GM19239 (cell line): ENCODE measurements at places on chromosomes 4 and X.

DNA sequence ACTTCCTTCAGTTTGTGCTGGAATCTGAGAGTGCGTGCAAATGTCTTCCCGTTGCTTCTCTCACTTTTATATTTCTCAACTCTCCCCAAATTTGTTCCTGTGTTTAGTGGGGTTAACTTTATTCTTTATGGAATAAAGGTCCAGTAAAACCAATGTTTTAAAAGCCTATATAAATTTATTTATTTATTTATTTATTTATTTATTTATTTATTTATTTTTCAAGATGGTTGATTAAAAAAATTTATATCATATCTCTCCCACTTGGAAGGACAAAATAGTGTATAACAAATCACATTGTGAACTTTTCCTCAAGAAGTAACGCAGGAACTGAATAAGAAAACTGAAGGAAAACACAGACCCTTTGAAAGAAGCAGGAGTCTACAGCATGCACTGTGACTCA lies 95.3 kb upstream of the ITM2A start:
- no peak for DNase-seq

GRCh38 chr4:177802162-177802561 lies 359.9 kb upstream of the AGA start:
- no peak for DNase-seq

- no peak for DNase-seq
Observed at GRCh38 chrX:50100188-50100587, 100.6 kb downstream of the AKAP4 start.

DNA sequence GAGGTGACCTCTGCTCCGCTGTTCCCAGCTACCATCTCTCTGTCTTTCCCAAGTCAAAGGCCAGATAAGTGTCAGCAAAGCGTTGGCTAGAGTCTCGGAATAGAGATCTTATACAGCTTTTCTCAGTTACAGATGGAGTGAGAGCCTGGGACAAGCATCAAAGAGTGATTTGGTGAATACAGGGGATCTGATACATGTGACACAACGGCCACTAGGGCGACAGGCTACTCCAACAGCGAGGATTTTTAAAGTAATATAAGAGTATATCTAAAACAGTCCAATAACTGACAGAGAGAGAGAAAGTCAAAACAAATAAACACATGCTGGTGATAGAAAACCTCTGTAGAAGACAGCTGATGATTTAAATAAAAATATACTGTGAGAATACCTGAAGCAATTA lies 433.1 kb upstream of the SMIM31 start:
- no peak for DNase-seq

DNA sequence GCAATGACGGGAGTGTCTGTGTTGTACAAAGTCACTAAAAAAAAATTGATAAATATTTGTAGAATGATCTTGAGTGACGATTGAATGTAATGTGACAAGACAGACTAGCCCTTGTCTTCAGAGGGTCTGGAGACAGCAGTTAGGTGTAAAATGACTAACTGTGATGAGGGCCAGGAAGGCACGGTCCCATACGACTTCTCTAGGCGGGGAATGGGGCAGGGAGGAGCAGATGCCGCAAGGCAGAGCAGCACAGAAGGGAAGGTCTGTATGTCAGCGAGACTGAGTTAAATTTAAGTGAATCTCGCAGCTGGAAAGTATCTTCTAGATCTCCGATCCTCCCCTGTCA lies 405 bp downstream of the CENPE start:
- no peak for DNase-seq

- no peak for DNase-seq
Observed at GRCh38 chr4:176107695-176108094, 42.1 kb downstream of the WDR17 start.

DNA sequence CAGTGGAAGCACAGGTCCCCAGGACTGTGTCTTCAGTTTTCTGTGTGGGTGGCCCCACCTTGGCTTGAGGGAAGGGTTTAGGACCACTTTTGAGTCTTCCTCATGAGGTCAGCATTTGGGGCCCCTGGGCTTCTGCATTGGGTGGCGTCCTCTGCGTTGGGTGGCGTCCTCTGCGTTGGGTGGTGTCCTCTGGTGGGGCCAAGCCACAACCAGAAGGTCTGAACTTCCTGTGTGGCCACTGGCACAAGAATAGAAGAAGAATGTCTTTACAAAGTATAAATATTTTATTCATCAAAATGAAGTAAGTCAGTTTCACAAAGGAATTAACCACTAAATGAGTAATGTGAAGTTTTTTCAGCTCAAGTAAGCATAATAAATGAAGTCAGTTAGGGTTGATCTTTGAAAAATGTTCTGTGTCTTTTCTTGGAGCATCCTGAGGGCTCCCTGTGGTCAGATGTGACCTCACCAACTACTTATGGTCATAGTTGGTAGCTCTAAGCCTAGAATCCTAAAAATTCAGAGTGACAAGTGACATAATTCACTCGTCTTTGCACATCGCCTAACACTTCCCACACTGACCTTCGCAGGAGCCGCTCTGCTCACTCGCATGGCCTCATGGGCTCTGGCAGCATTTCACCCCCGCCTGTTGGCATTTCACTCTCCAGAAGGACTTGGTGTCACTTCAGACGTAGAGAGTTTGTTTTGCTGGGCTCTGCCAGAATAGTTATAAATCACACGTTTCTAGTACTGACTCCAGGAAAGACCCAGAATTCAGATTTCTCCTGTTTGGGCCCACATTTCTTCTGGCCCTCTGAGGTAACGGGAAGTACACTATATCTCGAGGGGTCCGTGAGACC lies 39.0 kb upstream of the HGFAC start:
- DNase-seq, result no peak

- DNase-seq, result no peak
Observed at GRCh38 chr4:5799406-5799805, 88.4 kb downstream of the EVC start.

GRCh38 chr4:17480210-17480927 lies 31.5 kb downstream of the QDPR start:
- DNase-seq, result no peak

DNA sequence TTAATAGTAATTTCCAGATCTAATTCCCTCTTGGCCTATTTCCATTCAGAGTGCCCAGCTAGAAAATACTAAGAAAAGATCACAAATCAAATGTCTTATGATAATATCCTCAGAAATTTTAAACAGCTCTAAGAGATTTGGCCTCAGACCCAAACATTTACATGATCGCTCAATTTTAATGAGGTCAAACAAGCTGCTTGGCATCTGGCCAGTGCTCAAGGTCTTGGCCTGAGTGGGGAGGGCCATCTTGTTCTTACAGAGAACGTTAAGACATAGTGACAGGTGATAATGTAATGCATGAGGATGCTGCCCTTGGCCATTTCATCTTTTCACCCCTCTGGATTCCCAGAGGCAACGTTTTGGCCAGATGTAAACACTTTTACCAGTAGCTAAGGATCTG lies 159.2 kb upstream of the SLC7A11 start:
- DNase-seq, result no peak

GRCh38 chr4:80229590-80229989 lies 32.3 kb downstream of the PRDM8 start:
- no peak for DNase-seq

DNA sequence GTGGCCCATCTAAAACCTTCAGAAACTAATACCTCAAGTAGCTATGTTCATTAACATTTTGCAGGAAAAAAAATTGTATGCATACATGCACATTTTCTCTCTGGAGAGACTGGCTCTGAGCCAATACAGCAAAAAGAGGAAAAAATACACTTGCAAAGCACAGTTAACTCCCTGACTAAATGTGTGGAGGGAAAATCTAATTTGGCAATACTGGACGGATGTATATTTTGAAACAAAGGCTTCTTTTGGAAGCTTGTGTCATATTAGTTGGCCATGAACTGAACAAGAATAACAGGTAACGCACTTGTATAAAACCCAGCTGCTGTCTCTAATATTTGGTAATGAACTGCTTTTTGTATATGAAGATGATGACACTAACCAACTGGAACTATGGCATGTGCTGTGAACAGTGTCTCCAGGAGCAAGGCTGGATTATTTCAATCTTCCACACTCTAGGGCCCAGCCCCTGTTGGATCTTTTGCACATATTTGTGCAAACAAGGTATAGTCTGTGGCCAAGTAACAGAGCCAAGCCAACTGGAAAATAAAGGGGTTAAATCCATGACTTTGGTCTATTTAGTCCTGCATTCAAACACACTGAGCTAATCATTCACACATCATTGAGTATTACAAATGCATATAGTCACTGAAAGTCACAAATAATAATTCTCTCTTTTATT lies 67.9 kb upstream of the NRK start:
- DNase-seq, result no peak

DNA sequence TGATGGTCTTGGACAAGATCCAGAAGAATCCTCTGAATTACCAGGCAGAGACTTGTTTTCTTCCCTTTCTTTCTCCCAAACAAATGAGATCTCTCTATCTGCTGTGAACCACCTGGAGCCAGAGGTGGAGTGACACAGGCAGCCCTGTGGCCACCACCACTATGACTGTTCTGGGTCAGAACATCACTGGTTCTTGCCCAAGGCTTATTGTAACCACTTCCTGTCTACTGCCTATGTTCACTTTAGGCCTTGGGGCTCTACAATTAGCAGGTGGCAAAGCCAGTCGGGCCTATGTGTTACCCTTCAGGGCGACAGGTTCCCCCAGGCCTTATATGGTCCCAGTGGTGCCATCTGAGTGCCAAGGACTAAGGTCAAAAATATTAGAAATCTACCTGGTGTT lies 161.2 kb downstream of the GLUD2 start:
- no peak for DNase-seq

DNA sequence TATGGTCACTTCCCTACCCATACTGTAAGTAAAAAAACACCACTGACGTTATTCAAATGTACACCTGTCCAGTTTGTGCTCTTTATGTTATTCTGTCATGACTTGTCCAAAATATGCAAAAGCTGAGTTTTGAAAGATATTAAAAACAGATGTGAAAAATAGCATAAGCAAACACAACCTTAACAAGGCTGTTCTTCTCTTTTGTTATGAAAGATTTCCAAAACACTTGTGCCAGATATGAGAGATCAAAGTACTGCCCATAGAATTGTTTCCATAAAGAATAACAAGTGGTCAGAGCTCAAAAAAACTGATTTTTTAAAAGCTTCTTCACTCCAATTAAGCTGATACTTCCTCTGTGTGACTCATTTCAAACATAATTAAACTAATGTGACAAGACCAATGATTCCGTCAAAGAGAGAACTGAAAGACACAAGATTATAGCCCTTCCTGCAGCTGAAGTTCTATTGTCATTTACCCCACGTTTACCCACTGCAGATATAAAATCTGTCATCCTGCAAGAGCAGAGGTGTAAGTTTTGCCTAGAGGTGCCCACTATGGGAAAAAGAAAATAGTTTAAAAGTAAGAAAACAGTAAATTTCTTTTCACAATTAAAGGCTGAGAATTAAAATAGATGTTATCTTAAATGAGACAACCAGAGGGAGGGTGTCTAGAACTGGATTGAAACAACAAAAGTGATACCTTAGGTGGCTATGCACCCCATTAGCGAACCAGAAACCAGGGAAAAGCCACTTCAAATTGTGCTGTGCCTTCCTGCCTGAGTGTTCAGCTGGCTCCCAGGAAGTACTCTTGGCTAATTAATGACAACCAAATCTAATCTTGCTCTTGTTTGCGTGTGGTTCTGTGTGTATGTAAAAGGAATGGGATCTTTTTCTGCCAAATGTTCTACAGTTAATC lies 30.1 kb downstream of the RASSF6 start:
- no peak for DNase-seq

GRCh38 chr4:8459867-8460445 lies 19.4 kb downstream of the TRMT44 start:
- DNase-seq, result no peak

DNA sequence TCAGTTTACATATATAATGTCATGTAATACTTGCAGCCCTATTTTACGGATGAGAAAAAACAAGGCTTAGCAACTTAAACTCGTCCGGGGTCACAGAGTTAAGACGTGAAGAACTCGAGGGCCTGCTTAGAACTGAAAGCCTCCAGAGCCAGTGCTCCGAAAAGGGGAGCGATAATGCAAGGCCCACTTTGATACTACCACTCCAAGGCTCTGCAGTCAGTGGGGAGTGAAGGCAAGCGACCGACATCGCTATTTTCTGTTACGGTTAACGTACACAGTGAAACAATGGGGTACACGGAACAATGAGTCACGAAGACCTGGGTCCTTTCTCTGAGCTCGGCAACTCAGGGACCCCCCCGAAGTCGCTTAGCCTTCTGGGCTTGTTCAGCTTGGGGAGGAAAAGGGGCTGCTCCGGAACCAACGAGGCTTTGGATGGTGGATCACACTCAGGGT lies 965 bp downstream of the PPA2 start:
- DNase-seq, result no peak

- DNase-seq, result no peak
Observed at GRCh38 chrX:113514906-113515305, 674.3 kb upstream of the AMOT start.

- DNase-seq, result no peak
Observed at GRCh38 chr4:10013722-10014121, 7.6 kb downstream of the SLC2A9 start.

- no peak for DNase-seq
Observed at GRCh38 chr4:66351761-66352160, 681.5 kb upstream of the EPHA5 start.

GRCh38 chrX:110600745-110601310 lies 194.8 kb downstream of the CHRDL1 start:
- no peak for DNase-seq

DNA sequence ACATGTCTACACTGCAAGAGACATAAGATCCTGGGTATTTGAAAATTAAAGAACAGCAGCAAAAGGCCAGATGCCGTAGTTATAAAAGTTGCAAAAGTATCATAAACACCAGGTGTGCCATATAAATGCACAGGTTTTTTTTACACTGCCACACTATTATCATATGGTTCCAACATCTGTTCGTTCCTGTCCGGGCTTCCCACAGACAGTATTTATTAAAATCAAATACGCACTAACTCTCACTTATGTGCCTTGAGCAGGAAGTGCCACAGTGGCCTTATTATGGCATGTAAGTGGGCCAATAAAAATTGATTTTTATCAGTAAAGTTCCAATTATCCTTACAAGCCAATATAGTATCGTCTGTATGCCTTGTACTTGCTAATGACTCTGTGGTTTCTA lies 873.2 kb downstream of the RPA4 start:
- DNase-seq, result no peak

DNA sequence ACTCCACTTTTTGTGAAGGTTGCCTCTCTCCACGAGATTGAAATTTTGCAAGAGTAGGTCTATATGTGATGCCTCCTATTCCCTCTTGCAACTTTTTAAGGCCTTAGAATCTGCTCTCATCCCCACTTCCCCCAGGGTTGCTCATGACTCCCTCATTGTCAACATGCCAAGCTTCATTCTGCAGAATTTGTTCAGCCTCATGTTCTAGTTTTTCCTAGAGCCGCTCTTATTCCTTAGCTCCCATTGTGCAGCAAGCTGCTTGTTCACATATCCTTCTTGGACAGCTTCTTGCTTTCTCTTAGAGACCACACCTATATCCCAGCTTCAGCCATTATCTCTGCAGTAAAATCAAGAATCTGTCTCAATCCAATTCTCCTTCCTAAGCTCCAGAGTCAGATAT lies 82.4 kb downstream of the CNGA2 start:
- no peak for DNase-seq

GRCh38 chr4:109554971-109555370 lies 5.1 kb upstream of the MCUB start:
- no peak for DNase-seq
